ENCODE measurements at places on chromosomes 2 and 18. TPM values are rescaled to one million over a fixed set of nuclear protein-coding genes. Genes with fewer than 3 reads are reported as not detected.

Gene LINC00305
- total RNA-seq = not detected

Gene GAL3ST2
- 0.20 TPM for total RNA-seq

Gene PIEZO2
- not detected for total RNA-seq

Gene HOXD12
- total RNA-seq = not detected

Gene OTX1
- 0.26 TPM for total RNA-seq

Gene ERICH2
- total RNA-seq = not detected

Gene SERPINB10
- not detected for total RNA-seq

Gene ZNF514
- 14.2 TPM for total RNA-seq

Gene PAIP2B
- total RNA-seq = 1.5 TPM

Gene UPP2
- total RNA-seq = not detected
